Bone marrow (tissue), 2 donors: ENCODE measurements at places on chromosomes 5 and 9.

DNA sequence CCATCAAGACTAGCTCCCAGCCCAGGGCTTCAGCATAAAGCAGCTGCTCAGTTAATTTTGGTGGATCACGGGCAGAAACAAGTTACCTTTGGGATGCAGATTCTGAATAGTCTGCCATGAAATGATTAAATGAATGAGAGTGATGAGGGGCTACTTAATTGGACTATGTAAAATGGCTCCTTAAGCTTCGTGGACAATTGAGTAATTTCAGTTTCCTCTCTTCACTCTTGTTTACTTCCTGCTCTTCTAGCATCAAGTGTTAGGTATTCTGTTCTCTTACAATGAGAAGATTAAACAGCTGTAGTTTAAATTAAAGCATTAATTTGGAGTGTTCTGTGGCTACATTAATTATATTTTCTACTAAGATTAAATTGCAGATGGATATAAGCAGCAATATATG, 28.1 kb downstream of the PIK3R1 start:
- DNase-seq: no peak

GRCh38 chr9:69012696-69013381, 1.1 kb downstream of the PRKACG start:
- no peak for DNase-seq

DNA sequence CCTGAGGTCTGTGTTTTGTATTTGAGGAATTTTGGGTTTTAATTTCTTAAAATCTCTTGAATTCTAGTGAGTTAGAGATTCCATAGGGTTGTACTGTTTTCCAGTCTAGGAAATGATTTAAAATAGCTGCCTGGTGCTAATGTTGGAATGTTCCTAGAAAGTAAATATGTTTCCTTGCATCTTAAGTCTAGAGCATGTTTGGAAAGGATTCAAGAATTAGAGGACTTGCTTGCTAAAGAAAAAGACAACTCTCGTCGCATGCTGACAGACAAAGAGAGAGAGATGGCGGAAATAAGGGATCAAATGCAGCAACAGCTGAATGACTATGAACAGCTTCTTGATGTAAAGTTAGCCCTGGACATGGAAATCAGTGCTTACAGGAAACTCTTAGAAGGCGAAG, 41.8 kb downstream of the LMNB1 start:
- DNase-seq: no peak

GRCh38 chr9:68804911-68805889, 100.2 kb downstream of the PIP5K1B start:
- no peak for DNase-seq

DNA sequence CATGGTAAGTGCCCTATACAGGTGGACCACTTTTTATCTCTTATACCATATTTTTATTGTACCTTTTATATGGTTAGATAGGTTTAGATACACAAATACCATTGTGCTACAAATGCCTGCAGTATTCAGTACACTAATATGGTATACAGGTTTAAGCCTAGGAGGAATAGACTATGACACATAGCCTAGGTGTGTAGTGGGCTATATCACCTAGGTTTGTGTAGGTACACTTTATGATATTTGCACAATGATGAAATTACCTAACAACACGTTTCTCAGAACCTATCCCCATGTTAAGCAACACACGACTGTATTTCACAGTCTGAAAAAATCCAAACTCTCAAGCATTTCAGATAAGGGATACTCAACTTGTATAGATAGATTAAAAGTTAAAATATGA, 9.6 kb upstream of the PHF24 start:
- DNase-seq: no peak

GRCh38 chr5:10315824-10316509, 8.3 kb upstream of the CMBL start:
- no peak for DNase-seq

DNA sequence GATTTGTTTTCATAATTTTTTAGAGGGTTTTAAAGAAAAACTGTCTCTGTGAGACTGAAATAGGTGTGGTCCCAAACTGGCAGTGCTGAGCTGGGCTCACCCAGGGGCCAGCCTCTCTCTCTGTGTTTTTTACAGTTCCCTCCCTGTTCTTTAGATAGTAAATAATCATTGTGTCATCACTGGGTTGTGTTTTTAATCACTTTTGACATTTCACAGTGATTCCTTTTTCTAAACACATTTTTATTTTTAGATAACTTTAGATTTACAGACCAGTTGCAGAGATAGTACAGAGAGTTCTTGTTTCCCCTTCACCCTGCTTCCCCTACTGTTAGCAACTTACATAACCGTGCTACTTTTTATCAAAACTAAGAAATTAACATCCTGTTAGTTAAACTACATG, 44.4 kb downstream of the MAP1B start:
- DNase-seq: no peak

- no peak for DNase-seq
Observed at GRCh38 chr9:93252781-93253530, 69.0 kb downstream of the WNK2 start.

DNA sequence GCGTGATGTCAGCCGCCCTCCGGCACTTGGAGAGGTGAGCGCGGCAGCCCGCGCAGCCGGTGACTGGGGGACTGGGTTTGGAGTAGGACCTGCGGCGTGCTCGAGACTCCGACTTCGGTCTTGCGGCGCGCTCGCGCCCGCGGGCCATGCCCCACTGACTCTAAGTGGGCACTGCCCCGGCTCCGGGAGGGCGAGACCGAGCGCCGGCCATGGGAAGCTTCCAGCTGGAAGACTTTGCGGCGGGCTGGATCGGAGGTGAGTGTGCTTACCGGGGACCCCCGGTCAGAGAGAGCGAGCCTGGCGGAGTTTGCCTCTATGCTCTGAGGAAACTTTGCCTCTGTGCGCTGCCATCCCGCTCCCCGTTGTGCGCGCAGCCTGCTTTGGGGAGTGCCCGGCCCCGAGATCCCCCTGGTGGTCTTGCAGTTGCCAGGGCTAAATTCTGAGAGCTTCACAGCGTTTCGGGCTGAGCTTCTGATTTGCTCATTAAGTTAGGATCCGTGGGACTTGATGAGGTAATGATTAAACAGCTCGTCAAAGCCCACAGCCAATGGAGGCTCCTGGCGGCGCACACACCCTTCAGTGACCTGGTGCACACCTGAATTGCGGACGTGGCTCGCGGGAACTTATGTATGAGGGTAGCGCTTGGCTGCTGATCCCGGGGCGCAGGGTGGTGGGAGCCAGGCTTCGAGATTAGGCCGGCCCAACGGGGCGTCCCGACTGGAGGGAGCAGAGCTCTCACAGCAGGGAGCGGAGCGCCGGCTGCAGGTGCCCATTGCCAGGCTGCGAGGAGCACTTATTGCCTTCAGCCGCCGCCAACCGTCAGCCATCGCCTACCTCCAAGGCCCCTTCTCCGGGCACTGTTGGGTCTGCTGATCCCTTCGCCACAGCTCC, at the start of gene SLC25A48:
TSS of gene SLC25A48 (plus strand) at position 25 of the 891 bp plus-strand sequence. CDS start at position 210, 185 bp downstream.
- no peak for DNase-seq

DNA sequence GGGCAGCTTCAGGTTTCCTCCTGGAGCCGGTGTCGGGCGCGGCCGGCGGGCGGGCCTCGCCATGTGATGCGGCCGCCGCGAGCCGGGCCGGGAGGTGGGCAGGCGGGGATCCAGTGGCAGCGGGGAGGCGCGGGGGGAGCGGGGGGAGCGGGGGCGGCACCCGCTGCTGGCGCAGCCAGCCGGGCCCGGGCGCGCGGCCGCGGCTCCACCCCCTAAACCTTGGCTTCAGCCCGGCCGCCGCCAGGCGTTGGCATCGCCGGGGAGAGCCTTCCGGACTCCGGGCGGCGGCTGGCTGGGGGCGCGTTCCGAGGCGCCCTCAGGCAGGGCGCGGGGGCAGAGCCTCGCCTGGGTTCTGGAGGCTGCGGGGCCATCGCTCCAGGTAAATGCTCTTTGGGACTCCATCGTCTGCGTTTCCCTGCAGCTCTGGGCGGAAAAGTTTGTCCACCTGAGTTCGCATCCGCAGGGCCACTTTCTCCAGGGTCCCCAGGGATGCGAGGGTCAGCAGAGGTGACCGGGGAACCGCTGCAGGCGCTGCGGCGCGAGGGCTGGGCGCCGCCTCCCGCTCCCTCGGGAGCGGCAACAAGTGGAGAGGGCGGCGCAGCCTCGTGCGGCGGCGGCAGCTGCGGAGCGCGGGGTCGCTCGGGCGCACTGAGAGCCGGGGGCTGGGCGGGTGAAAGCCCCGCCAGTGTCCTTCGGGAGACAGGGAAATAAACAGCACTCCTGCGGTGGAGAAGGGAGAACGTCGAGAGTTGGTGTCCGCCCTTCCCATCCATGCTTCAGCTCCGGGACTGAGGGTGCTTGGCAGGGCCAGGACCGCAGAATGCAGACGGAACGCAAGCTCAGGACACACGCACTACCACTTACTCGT, at the start of gene ARHGEF28:
TSS of gene ARHGEF28 (plus strand) at position 253 of the 868 bp plus-strand sequence. CDS start 58,656 bp downstream, outside the sequence.
- no peak for DNase-seq

DNA sequence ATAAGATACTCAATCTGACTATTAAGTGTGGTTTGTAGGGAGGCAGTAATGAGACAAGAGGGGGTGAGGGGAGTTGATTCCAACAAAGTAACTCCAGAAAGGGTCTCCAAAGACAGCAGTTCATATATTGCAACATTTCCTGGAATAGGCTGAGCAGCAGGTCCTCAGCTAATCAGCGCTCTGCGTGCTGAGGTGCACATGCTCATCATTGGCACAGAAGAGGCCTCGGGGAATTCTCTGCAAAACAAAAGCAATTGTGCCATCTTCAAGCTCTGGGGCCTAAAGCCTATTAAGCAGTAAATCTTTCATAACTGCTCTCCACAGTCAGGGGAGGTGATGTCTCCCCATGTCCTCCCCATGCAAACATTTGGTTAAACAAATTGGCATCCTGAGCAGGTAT, 357.3 kb downstream of the SPOCK1 start:
- DNase-seq: no peak

DNA sequence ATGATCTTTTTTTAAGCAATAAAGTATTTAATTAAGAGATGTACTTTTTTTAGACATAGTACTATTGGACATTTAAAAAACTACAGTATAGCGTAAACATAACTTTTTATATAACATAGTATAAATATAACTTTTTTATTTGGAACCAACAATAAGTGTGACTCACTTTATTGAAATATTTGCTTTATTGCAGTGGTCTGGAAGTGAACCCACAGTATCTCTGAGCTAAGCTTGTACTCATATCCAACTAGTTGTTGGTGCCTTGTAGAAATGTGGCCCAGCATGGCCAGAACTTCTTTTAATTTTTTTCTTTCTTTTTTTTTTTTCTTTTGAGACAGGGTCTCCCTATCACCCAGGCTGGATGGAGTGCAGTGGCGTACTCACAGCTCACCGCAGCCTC, 61.5 kb upstream of the GALNT10 start:
- no peak for DNase-seq

DNA sequence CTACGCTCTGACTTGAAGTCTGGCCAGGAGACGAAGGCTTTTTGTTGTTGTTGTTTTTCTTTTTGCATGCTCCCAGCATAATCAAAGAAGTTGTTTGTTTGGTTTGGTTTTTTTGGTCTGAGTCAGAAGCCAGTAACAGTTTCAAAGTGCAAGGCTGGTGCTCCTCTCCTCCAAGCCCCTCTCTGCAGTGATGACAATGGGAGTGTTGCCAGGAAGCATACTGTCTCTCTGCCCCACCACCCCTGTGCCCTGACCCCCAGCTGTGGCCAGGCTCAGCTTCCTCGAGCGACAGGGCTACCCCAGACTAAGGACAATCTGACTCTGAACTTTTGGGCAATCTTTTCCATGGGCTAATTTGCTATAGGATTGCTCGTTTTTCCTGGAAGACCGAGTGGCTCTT, 173.8 kb upstream of the PITX1 start:
- no peak for DNase-seq

DNA sequence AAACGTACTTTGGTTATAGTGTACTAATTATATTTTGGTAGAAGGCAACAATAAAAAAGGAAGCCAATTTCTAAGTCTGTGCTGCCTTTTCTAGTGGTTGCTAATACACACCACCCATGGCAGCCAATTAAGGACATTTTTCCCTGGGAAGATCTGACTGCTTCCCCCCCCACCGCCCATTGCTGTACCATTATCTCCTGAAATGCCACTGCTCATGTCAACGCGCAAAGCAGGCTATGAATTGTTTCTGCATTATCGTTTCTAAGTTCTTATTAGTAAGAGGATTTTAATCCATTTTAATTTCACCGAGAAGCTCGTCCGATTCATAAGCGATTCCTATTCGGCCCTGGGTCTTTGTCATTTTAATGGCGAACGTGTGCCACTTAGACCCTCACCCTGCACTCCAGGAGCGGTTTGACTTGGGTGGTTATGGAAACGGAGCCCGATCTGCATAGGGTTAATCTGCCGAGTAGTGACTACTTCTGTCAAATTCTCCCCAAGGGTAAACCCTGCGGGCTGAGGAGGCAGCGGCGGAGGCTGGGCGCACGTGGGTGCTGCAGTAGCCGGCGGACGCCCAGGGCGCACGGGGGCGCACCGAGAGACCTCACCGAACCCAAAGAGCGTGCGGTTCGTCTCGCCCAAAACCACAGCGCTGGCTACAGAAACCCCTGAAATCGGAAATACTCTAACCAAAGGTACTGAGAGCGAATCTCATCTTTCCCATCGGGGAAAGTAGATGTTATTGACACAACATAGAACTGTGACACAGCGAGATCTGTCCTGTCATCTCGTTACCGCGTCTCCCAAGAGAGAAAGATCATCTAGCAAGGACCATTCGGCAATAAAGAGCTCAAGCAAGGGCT, 55.8 kb upstream of the SHC3 start:
- no peak for DNase-seq

- DNase-seq: no peak
Observed at GRCh38 chr9:132622159-132622558, 39.8 kb downstream of the BARHL1 start.

DNA sequence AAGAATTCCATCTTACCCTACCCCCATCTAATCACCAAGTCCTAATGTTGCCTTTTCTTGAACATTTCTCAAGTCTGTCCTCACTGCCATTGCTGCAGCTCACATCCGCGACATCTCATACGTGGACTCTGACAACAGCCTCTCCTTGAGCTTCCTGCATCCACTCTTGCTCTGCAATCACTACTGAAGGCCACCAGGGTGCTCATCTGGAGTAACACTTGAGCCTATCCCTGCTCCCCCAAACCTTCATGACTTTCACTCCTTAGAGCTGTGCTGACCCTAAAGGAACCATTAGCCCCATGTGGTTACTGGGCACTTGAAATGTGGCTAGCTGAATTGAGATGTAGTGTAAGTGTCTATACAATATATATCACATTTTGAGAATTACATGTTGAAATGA, 46.4 kb upstream of the CTXN3 start:
- no peak for DNase-seq

- DNase-seq: no peak
Observed at GRCh38 chr5:40484495-40484894, 195.2 kb upstream of the PTGER4 start.
